Calu3 (cell line): ENCODE measurements at places on chromosomes 13 and 19. TPM values are rescaled to one million over a fixed set of nuclear protein-coding genes. Genes with fewer than 3 reads are reported as not detected.

DNA sequence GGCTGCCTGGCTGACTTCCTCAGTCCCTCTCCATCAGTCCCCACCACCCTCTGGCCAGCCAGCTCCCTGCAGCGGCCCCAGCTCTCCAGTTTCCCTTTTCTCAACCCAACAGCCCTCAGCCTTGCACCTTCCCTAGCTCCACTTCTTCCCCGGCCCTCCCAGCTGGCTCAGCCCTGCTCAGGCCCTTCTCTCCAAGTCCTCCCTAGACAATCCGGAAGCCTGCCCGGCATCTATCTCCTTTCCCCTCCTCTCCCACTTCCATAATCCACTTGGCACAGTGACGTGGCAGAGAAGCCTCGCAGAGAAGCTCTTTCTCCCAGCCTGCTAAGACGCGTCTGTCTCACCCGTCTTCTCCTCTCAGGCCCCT is 1.1 kb downstream of the UBXN6 start:
- DNase-seq, result no peak

The FBN3 gene
- 0.54 TPM in 1 of 2 replicates, not detected in the other for total RNA-seq

DNA sequence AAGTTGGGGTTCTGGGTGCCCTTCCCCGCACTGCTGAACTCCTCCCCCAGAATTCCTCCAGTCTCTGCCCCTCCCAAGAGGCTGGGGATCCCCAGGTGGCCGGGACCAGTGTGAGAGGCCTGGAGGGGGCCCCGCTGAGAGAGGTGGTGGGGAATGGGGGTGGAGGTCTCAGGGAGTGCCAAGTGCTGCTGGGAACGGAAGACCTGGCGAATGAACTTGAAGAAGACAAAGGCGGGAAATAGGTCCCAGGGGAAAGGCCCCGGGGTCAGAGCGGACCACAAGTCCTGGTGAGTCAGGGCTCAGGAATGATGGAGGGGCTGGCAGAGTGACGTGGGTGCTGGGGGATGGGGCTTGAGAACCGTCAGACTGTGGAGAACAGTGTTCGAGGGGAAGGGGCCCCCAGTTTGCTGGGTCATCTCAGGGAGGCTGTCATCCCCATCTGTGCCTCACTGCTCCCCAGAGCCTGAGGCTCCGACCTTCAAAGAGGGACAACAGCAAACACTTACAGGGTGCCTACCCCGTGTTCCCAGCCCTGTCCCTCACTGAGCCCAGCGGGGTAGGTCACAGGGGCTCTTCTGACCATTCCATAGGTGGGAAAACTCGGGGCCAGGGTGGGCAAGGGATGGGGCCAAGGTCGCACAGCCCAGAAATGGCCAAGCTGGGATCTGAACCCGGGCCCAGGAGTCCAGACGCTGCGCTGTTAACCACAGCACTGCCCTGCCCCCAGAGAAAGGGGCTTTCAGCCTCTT is 16.0 kb upstream of the SEMA6B start:
- DNase-seq, result peak; percentile 61

GRCh38 chr13:93535251-93535650 is 308.6 kb downstream of the GPC6 start:
- no peak for DNase-seq

The AZU1 gene
- total RNA-seq, result not detected in 2 replicates

DNA sequence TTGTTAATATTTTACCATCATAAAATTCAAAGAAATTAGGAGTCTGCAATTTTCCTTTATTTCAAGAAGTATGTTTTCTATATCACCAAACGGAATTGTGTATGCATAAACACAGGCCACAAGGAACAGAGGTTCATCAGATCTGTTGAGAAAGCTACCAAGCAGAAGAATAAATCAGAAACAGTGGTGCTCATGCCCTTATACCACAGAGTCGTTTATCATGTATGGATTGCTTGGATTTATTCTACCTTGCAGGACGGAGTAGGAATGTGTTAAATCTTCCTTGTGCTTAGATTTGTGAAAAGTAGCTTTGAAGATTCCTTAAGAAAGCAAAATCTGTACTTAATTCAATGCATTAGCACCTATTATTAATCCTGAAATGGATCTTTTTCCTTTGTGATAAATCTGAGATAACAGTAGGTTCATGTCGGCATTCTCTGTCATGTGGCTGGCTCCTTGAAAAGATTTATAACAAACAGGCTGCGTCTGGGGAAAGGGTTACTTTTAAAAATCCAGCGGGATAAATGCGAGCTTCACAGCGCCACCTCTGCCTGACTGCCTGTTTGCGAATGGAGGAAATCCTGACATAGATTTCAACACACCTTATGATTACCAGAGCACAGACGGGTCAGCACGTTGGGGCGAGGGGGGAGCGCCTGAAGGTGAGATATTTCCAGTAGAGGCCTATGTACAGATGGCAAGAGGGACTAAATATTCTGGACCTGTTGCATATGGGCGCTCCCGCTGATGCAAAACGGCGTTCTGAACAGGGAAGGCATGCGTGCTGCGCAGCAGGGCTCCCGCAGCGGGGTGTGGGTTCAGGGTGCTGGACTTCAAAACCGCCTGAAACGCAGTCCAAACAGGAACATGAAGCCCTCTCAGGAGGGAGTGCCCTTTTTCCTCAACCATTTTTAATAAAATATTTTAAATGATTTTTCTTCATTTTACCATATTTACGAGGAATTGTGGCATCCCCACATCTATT is 445.5 kb upstream of the SGCG start:
- DNase-seq, result no peak

- peak; percentile 42 for DNase-seq
These were observed 55.4 kb upstream of the UBL3 start for GRCh38 chr13:29905845-29906244.

The ZNF223 gene
- total RNA-seq, result 6.0 and 8.7 TPM in 2 replicates

GRCh38 chr13:98835156-98835555 is 82.7 kb upstream of the SLC15A1 start:
- DNase-seq, result no peak

DNA sequence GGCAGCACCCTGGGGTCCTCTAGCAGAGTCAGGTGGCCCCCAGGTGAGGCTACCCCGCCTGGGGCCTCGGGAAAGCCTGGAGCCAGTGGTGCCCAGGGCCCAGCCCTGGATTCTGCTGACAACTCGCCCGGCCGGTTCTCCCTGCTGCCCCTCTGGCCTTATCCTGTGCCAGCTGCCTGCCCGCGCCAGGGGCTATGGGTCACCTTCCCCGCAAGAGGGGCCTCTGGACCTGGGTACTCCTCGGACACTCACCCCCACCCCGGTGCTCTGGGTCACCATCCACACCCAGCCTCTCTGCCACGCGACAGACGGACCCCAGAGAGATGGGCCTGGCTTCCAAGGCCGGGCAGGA is 24.0 kb downstream of the ZBTB7A start:
- DNase-seq, result peak; percentile 80

The PNMA8C gene
- not detected in 2 replicates for total RNA-seq
